NCI-H526 treated with DMSO at 0.1 percent for 48 hours (cell line): ENCODE measurements at places on chromosomes 1 and 21.

- peak; percentile 59 for DNase-seq
Observed at GRCh38 chr1:208731981-208732821, 488.0 kb upstream of the PLXNA2 start.

- DNase-seq, result no peak
Observed at GRCh38 chr1:47941609-47942239, 55.5 kb downstream of the TRABD2B start.

GRCh38 chr21:43208561-43209332 lies 39.9 kb downstream of the CRYAA start:
- DNase-seq, result no peak

GRCh38 chr1:62720946-62721554 lies 32.9 kb upstream of the DOCK7 start:
- no peak for DNase-seq

DNA sequence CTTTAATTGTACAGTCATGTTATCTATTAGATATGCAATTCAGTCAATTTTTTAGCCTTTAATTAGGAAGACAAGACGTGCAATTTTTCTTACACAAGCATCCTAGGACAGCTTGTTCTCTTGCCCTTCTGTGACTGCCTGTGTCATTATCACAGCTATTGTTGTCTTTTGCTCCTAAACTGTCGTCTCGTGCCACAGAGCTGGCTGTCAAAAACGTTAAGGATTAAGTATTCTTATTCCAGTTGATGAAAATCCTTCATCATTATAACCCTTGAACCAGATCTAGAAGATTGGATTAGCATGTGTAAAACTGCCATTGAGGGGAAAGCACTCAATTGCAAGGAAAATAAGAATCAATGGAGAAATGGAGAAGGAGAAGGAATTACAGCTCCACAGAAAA lies 43.8 kb upstream of the AIM2 start:
- DNase-seq, result no peak

DNA sequence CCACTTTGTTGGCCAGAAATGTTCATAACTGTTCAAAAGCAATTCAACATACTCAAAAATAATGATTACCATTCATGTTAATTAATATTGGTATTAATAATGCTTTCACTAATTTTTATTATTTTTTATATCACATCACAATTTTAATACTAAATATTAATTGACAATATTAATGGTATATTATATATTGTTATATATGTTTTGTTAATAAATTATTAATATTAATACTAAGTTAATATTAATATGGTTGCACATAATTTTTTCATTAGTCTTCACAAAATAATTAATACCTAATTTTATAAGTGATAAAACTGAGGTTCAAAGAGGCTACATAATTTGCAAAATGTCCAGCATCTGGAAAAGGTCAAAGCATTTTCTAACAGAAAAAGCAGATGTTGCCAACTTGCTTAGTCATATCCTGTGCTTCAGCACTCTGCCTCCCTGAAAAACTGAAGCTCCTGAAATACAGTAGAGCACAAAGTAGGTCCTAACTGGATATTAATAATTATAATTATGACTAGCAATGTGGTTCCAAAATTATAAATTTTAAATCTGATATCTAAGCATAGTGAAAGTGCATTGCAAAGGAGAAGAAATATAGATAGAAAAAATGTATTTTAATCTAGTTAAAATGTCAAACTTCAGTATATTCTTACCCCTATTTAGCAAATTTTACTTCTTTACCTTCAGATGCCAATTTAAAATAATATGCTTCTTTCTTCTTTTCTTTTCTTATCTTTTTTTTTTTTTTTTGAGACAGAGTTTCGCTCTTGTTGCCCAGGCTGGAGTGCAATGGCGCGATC lies 123.2 kb upstream of the TNFSF4 start:
- no peak for DNase-seq

GRCh38 chr21:35697321-35697808 lies 363.0 kb downstream of the SETD4 start:
- DNase-seq, result no peak

GRCh38 chr1:160626509-160627342 lies 20.1 kb downstream of the SLAMF1 start:
- no peak for DNase-seq

- no peak for DNase-seq
Observed at GRCh38 chr1:217493290-217493689, 137.6 kb downstream of the GPATCH2 start.

- DNase-seq, result no peak
Observed at GRCh38 chr1:27478098-27478497, 11.9 kb downstream of the WASF2 start.

DNA sequence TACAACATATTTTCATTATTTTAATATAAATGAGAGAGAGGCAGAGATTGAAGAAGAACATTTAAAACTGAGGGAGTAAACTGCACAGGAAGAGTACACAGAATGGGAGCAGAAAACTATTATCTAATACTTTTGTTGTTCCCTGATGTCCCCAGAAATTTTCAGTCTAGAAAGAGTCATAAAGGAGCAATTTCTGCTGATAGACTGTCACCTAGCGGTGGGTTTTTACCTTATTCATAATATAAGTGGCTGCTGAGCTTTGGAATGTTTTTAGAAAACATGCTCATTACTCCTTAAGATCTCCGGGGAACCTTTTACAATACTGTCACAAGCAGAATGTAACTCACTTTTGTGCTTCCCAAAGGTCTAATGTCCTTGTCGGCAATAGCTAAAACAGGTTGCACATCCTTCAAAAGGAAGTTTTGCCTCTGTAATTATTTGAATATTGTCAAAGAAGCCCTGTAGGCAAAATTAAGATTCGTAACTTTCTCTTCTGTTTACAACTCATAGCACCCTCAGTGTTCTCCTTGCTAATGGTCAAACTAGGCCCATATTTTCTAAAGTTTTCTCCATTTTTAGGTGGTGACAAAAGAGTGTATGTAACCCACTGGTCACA lies 4.9 kb upstream of the NPL start:
- peak; percentile 79 for DNase-seq

- DNase-seq, result peak; percentile 85
Observed at GRCh38 chr1:156920233-156921052, at the start of gene LRRC71. Gene LRRC71, plus strand, starts transcription at chr1:156920632. Its CDS starts 172 bp downstream, at chr1:156920804.

DNA sequence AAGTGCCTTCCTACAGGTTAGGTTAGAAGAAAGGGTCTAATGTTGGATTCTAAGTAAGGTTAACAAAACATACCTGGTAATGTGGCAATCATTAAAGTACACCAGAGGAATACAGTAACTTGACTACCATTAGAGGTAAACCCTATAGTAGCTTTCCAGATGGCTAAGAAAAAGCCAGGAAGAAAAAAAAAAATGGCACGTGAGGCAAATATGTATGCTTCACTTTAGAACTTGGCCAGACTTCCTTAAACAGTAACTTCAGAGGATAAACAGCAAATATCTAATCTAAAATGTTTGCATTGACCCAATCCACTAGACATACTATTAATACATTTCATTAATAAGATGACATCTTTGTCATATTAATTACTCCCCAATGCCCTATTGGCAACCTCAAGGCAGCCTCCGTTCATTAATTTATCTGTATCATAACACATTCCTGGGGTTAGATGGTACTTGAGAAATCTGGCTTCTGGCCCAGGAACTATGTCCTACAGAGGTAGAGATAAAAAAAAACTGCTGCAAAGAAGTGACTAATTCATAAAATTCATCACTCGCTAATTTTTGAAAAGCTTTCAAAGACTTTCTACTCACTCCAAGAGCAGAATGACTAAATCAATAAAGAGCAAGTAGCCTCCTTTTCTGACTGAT lies 5.8 kb downstream of the DCAF8 start:
- DNase-seq, result no peak

DNA sequence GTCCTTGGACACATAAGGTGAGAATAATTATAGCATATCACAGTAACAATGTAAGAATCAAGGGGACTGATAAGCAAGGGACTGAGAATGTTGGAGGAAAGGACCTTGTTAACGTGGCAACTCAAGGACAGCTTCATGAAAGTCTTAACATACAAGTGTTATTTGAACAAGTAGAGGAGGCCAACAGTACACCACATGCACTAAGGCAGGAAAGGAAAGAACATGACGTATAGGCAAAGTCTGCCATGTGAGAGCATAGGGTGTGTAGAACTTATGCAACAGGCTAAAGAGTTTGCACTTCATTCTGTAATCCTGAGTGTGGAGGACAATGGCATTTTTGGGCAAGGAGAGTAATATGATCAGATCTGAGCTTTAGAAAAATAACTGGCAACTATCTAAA lies 33.3 kb upstream of the DIRAS3 start:
- DNase-seq, result no peak

DNA sequence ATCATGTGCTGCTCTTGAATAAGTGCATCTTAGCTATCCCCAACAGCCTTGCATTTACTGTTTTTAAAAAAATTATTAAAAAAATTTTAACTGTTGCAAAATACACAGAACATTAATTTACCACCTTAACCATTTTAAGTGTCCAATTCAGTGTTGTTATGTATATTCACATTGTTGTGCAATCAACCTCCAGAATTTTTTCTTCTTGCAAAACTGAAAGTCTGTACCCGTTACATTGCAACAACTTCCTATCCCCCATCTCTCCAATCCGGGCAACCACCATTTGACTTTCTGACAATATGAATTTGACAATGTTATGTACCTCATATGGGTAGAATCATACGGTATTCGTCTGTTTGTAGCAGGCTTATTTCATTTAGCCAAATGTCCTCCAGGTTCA lies 83.1 kb downstream of the FMN2 start:
- DNase-seq, result no peak

- no peak for DNase-seq
Observed at GRCh38 chr1:180951836-180952656, 39.3 kb downstream of the KIAA1614 start.

- peak; percentile 61 for DNase-seq
Observed at GRCh38 chr1:74504125-74504932, 8.1 kb downstream of the LRRC53 start.

GRCh38 chr1:230788561-230789275 lies 41.5 kb downstream of the CAPN9 start:
- no peak for DNase-seq

DNA sequence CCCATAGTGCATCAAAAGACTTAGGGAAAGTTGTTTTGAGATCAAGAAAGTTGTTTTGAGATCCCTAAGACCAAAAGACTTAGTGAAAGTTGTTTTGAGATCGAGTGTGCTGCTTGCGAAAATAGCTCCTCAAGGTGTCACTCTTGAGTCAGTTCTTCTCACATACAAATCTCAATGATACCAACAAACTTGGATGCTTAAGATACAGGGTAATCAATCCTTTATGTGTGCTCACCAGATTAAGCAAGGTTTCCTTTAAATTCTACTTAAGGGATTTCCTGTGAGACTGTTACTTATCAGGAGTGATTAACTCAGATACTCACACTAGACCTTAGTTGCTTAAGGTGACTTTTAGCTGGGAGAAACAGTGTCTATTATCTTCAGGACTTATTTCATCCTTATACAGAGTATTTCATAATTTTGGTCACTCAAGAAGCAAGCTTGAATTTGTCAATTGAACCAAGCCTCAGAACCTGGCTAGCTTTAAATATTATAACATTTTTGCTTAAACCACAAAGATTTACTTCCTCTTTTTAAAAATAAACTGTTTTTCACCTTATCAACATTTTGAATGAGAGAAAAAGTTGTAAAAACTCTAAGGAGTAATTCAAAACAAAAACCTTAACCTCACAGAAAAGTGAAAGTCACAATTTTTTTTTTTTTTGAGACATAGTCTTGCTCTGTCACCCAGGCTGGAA lies 8.0 kb upstream of the RLF start:
- DNase-seq, result peak; percentile 58

GRCh38 chr1:56034847-56035481 lies 544.4 kb downstream of the PLPP3 start:
- no peak for DNase-seq

DNA sequence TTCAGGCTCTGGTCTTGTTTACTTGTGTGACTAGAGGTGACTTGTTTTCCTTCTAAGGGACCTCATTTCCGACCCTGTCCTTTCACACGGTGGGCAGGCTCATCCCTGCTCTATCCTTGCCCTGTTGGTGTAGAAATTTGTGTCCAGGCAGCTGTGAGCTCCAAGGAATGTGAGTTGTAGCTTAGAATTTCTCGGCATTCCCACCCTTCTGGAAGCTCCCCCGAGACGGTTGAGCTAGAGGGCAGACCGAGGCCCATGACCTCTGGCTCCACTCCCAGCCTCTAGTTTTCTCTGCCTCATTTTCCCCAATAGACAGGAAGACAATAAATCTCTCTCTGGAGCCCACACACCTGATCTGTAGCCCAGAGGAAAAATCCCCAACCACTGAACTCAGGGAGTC lies 100.9 kb downstream of the NAV1 start:
- no peak for DNase-seq

DNA sequence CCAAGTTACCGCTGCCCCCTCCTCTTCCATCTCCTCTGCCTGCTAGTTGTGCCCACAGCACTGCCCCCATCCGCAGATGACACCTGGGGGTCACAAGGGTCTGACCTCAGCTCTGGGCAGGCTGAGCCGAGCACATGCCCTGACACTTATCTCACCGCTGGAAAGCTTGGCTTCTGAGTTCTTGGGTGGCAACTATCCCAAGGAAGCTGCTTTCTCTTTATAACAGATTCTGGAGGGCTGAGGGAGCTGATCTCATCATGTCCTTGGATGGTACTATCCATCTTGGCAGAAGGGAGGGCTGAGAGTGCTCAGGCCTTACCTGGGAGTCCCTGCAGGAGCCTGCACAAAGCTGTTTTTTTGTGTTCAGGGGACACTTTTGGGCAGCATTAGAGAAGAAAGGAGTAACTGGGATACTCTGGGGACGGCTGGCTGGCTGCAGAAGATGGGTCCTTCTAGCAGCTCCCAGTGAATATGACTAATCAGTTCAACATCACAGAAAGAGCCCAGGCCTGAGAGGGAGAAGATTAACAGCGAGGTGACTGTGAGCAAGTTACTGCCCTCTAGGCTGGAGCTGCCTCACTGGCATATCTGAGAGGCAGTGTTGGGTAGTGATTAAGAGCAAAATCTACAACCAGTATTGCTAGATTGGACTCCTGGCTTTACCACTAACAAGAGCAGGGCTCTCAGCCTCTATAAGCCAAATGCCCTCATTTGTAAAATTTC lies 71.6 kb downstream of the PLXNA2 start:
- no peak for DNase-seq

DNA sequence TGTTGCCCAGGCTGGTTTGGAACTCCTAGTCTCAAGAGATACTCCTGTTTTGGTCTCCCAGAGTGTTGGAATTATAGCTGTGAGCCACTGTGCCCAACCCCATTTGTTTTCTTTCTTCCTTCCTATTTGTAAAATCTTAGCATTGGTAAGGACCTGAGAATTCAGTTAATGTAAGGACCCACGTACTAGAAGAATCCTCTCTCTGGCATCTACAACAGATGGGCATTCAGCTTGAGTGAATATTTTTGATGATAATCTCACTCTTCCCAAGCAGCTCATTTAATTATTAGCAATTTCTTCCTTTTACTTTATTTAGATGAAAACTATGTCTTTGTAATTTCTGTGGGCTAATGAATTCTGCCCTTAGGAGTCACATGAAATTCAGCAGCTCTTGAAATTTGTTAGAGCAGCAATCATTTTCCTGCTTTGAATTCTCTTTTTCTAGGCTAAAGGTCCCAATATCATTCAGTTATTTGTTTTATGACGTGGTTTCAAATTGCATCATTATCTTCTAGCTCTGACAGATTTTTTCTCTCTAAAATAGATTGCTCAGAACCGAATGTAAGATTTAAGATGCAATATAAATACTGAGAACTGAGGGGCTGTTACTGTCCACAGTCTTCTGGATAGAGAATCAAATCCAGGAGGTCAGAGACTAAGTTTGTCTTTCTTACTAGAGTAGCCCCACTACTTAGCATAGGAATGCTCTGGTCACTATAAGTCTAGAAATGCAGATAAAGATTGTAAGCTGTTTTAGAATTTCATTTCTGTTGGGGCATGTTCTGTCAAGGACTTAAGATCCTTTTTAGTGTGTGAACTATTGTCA lies 59.4 kb downstream of the EPB41 start:
- no peak for DNase-seq
